HFFc6 (cell line): ENCODE measurements at places on chromosomes 16 and 17.

DNA sequence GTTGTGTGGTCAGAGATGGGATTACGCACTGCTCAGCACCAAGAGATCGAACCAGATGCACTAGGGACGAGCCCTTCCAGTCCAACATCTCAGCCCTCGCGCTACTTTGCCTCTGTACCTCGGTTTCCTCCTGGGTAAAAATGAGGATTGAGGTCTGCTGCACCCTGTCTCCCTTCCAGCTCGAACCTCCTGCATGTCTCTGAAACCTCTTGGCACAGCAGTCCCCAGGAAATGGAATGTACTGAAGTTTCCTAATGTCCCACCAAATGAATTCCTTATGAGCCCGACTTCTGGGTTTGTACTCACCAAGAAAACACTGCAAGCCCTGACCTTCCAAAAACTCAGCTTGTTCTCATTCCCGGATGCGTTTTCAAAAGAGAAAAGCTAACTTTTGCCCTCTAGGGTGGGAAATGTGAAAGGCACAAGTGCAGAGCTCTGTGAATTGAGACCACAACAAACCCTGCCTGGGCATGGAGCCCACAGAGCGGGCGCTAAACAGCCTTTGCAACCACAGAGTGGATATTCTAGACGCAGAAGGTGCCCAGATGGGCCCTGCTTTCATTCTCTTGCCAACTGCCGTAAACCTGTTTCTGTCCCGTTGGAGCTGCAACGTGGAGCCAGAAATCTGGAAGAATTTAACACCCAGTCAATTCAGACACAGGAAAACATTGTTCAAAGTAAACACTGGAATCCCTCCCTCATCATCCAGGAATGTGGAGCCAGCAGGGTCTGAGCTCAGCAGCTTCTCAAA lies 10.3 kb downstream of the CDRT4 start:
- H3K4me3 ChIP-seq: peak overlapping the region; percentile 77
- peak overlapping the region; percentile 76 for H3K27ac ChIP-seq
- DNase-seq: peak; percentile 78
- peaks cover 5% of the 10 kb centered on the region; the same call in 1 of the 2 replicates for H3K27me3 ChIP-seq
- peaks cover 15% of the 10 kb centered on the region for H3K36me3 ChIP-seq

- H3K4me1 ChIP-seq: peaks cover 24% of the 10 kb centered on the region
- H3K27ac ChIP-seq: peak overlapping the region; percentile 95
- peak; percentile 99 for DNase-seq
- H3K27me3 ChIP-seq: peaks cover 2% of the 10 kb centered on the region; the same call in 1 of the 2 replicates
- no peaks in the 10 kb centered on the region; the same call in 1 of the 2 replicates for H3K36me3 ChIP-seq
- peak overlapping the region; percentile 68 for H3K4me3 ChIP-seq
Observed at GRCh38 chr16:29943846-29944799, 17.8 kb upstream of the TMEM219 start.

DNA sequence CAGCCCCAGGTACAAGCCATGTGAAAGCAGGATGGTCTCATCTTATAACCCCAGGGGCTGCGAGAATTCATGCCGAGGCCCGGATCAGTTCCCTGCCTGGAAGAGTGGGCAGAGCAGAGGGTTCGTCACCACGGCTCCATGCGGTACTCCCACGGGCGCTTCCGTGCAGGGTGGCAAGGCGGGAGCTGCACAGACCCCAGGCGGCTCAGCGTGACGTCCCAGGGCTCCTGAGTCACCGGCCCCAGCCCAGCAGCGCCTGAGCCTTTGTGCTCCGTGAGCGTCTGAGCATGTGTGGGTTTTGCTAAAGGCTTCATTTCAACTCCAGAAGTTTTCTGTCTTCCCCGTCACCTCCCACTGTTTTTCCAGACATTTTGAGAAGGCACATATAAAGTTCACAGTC lies 71.2 kb upstream of the CHMP6 start:
- DNase-seq: no peak
- peaks cover 8% of the 10 kb centered on the region for H3K36me3 ChIP-seq
- no peaks in the 10 kb centered on the region for H3K27me3 ChIP-seq
- no peak overlapping the region for H3K27ac ChIP-seq
- no peaks in the 10 kb centered on the region for H3K4me1 ChIP-seq

- H3K4me3 ChIP-seq: no peak overlapping the region
- H3K27ac ChIP-seq: no peak overlapping the region
- no peak for DNase-seq
- H3K27me3 ChIP-seq: peaks cover 42% of the 10 kb centered on the region
Observed at GRCh38 chr16:28295276-28295675, 3.0 kb downstream of the SBK1 start.

GRCh38 chr17:55420776-55421178 lies 858 bp downstream of the MMD start:
- peak overlapping the region; percentile 81 for H3K4me3 ChIP-seq
- no peaks in the 10 kb centered on the region for H3K36me3 ChIP-seq
- H3K27ac ChIP-seq: no peak overlapping the region
- peaks cover 7% of the 10 kb centered on the region for H3K27me3 ChIP-seq
- 0 out of 2 replicates have a peak, but pooled peaks cover 5% of the 10 kb centered on the region for H3K4me1 ChIP-seq

DNA sequence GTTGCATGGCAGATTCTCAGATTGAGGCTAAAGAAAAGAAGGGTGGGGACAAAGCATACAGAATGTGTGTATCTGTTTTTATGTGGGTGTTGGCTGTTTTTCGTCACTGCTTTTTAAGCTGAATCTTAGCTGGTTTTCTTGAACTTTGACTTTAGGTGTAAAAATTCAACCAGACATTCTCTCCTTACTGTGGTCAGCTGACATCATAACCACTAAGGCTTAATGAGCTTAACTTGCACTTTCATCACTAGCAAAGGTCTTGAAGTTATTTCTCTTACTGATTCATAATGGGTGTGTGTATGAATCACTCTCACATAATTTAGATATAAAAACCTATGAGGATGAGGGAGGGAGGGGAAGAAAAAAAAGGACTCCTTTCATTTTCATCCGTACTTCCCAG lies 4.0 kb upstream of the CDC6 start:
- H3K36me3 ChIP-seq: peaks cover 51% of the 10 kb centered on the region
- peak overlapping the region; percentile 86 for H3K4me3 ChIP-seq
- peaks cover 12% of the 10 kb centered on the region; the same call in 1 of the 2 replicates for H3K27me3 ChIP-seq
- H3K4me1 ChIP-seq: peaks cover 53% of the 10 kb centered on the region

- no peaks in the 10 kb centered on the region for H3K4me1 ChIP-seq
- H3K36me3 ChIP-seq: no peaks in the 10 kb centered on the region
- peaks cover 12% of the 10 kb centered on the region for H3K27me3 ChIP-seq
- H3K4me3 ChIP-seq: no peak overlapping the region
- no peak overlapping the region for H3K27ac ChIP-seq
- DNase-seq: peak; percentile 21
Observed at GRCh38 chr17:3744014-3744413, 20.3 kb downstream of the HASPIN start.
